ENCODE measurements at places on chromosomes 1 and 21.

GRCh38 chr1:156700736-156701531 lies 4.4 kb downstream of the CRABP2 start:
- H3K4me1 ChIP-seq, result peaks cover 11% of the 10 kb centered on the region
- no peak overlapping the region for H3K4me3 ChIP-seq
- H3K27ac ChIP-seq, result no peak overlapping the region
- peaks cover 23% of the 10 kb centered on the region for H3K27me3 ChIP-seq
- DNase-seq, result no peak
- H3K36me3 ChIP-seq, result peaks cover 1% of the 10 kb centered on the region

GRCh38 chr1:17976854-17977253 lies 130.7 kb upstream of the IGSF21 start:
- no peak overlapping the region for H3K27ac ChIP-seq
- H3K27me3 ChIP-seq, result peaks cover 9% of the 10 kb centered on the region
- DNase-seq, result no peak
- no peak overlapping the region for H3K4me3 ChIP-seq
- H3K36me3 ChIP-seq, result no peaks in the 10 kb centered on the region

DNA sequence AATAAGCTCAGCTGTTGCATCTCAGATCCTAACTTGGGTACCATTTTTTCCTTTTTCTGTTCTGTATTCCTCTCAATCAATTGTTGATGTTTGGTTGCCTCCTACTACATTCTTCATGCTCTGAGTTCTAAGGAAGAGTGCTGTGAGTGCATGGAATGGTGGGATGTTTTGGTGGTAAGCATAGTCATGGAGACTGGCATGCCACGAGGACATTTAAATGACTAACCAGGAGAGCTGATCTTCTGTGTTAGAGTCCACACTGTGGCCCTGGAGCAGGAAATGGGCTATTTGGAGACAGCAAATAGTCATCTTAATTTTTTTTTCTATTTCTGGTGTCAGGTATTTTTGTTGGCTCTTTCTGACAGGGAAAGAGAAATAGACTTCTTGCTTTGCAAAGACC lies 69.5 kb upstream of the HSD17B7 start:
- H3K27ac ChIP-seq, result no peak overlapping the region
- no peak for DNase-seq
- H3K4me3 ChIP-seq, result no peak overlapping the region
- no peaks in the 10 kb centered on the region for H3K4me1 ChIP-seq

DNA sequence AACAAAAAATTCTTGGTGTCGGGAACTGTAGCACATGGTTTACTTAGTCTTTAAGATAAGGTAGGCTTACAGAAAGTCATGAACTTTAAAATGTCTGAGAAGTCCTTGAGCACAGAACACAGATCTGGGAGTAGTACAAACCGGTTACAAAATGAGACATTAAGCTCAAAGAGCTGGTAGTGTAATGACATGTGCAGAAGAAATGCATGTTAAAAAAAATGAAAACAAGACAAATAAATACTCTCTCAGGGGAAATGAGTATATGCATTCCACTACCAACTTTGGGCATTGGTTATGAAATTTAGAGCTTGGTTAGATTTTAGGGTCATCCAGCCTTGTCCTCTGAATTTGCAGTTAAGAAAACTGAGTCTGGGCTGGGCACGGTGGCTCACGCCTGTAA lies 91.5 kb upstream of the F3 start:
- H3K27ac ChIP-seq, result no peak overlapping the region
- no peaks in the 10 kb centered on the region for H3K36me3 ChIP-seq
- peaks cover 13% of the 10 kb centered on the region for H3K27me3 ChIP-seq
- no peaks in the 10 kb centered on the region for H3K4me1 ChIP-seq
- no peak overlapping the region for H3K4me3 ChIP-seq
- DNase-seq, result no peak

DNA sequence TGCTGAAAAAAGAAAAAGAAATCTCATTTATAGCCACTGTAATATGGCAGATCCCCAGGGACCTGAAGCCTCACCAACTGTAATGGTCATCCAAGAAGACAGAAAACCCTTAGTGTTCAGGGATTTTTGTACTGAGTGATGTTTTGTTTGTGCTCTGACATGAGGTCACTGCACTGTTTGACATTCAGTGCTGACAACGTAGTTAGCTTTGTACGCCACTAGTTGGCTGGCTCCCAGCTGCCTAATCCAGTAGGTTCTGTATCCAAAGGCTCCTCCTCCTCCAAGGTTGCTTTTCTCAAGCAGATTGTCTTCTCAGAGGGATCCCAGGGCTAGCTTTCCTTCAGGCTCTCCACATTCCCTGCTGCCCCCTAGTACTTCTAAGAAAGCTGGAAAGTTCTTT lies 9.5 kb upstream of the YRDC start:
- H3K4me3 ChIP-seq, result no peak overlapping the region
- H3K27me3 ChIP-seq, result no peaks in the 10 kb centered on the region
- no peak for DNase-seq
- no peaks in the 10 kb centered on the region for H3K4me1 ChIP-seq

DNA sequence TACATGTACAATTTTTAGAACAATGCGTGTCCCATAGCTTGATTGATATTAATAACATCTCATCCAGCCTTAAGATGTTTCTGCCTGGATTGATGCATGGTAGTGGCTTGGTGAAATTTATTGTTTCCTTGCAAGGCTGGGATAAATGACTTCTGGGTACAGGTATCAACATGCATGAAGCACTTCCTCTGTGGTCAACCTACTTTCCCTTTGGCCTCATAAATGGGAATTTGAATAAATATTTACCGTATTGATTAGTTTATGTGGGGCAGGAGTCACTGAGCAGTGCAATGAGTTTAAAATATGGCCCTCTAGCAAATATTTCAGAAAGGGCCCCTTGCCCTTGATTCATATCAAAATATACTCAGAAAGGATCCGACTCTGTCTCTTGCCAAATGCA lies 83.9 kb upstream of the KCNE2 start:
- H3K36me3 ChIP-seq, result no peaks in the 10 kb centered on the region
- H3K4me1 ChIP-seq, result no peaks in the 10 kb centered on the region
- no peak overlapping the region for H3K4me3 ChIP-seq
- no peaks in the 10 kb centered on the region for H3K27me3 ChIP-seq

DNA sequence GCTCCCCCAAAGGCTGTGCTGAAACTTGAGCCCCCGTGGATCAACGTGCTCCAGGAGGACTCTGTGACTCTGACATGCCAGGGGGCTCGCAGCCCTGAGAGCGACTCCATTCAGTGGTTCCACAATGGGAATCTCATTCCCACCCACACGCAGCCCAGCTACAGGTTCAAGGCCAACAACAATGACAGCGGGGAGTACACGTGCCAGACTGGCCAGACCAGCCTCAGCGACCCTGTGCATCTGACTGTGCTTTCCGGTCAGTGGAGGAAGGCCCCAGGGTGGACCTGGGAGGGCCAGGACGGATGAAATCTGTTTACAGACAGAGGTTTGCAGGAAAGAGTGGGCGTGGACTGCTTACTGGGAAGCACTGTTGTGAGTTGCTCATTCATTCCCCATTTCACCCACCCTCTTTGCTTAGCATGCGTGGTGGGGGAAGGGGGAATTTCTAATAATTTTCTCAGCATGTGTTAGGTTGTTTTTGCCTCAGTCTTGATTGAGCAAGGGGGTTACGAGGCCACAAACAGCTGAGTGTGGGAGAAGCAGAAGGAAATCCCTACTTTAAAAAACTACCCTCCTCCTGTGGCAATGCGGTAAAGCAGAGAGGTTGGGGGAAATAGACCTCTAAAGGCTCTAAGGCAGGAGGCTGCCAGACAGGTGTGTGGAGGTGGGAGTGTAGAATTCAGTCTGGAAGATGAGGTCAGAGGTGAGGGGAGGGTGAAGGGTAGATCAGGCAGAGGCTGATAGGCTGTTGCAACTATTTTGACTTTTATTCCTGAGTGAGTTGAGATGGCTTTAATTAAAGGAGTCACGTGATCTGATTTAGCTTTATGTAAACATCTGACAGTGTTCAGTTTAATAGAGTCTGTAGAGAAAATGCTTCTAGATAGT lies 1.3 kb downstream of the FCGR2A start:
- no peaks in the 10 kb centered on the region for H3K36me3 ChIP-seq
- H3K4me3 ChIP-seq, result no peak overlapping the region
- peaks cover 29% of the 10 kb centered on the region for H3K27me3 ChIP-seq

GRCh38 chr21:43021191-43021590 lies 46.8 kb downstream of the PKNOX1 start:
- H3K4me1 ChIP-seq, result no peaks in the 10 kb centered on the region
- no peak for DNase-seq
- H3K27ac ChIP-seq, result no peak overlapping the region

All from naive thymus-derived CD8-positive, alpha-beta T cell (primary cell).